Activated CD8-positive, alpha-beta memory T cell treated with anti-CD3 and anti-CD28 coated beads, Interleukin-2, amount 10 ng/mL, durations not matched to agents 7 days and 5 days (primary cell): ENCODE measurements at places on chromosomes 5 and 9.

- DNase-seq = no peak
- H3K4me3 ChIP-seq = no peak overlapping the region
- H3K4me1 ChIP-seq = no peaks in the 10 kb centered on the region
- H3K27me3 ChIP-seq = no peaks in the 10 kb centered on the region
Measured at GRCh38 chr9:107744873-107745272, 255.3 kb upstream of the KLF4 start.

GRCh38 chr9:120711841-120712538, 2.3 kb downstream of the MEGF9 start:
- no peaks in the 10 kb centered on the region for H3K27me3 ChIP-seq
- peak overlapping the region; percentile 55 for H3K27ac ChIP-seq
- no peak for DNase-seq
- peaks cover 36% of the 10 kb centered on the region for H3K4me1 ChIP-seq
- no peaks in the 10 kb centered on the region for H3K36me3 ChIP-seq
- peak overlapping the region; percentile 80 for H3K4me3 ChIP-seq

DNA sequence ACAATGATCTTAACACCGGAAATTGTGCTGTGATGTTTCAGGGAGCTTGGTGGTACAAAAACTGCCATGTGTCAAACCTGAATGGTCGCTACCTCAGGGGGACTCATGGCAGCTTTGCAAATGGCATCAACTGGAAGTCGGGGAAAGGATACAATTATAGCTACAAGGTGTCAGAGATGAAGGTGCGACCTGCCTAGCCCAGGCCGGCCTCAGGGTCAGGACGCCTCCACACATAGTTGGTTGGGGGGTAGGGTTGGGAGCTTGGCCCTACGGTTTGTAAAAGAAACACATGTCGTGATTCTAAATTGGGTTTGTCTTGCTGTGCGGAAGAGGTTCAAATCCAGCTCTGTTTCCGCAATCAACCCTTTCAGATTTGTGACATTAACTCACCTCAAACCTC, 6.6 kb downstream of the FCN2 start:
- no peak overlapping the region for H3K27ac ChIP-seq
- H3K27me3 ChIP-seq = peaks cover 2% of the 10 kb centered on the region
- no peaks in the 10 kb centered on the region for H3K36me3 ChIP-seq
- H3K4me1 ChIP-seq = no peaks in the 10 kb centered on the region

- DNase-seq = no peak
- H3K4me1 ChIP-seq = no peaks in the 10 kb centered on the region
- H3K27me3 ChIP-seq = no peaks in the 10 kb centered on the region
- H3K4me3 ChIP-seq = no peak overlapping the region
Measured at GRCh38 chr5:84249918-84250630, 134.6 kb downstream of the EDIL3 start.

DNA sequence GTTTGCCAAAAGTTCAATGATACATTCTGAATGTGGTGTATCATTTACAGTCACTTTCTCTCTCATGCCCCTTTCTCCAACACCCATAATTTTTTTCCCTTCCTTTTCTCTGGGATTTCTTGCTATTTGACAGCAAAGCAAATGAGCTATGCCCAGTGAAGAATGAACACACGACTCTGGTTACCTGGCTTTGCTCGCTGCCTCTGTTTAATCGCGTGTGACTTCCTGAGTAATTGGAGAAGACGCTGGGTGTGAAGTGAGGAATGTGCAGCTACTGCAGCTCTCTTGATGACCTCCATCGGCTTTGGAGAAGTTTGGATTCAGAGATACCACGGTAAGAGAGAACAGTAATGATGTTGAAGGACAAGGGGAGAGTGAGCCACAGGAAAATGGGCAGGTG, 651.8 kb downstream of the KIF4B start:
- DNase-seq = no peak
- no peaks in the 10 kb centered on the region for H3K4me1 ChIP-seq
- no peaks in the 10 kb centered on the region for H3K36me3 ChIP-seq
- no peak overlapping the region for H3K27ac ChIP-seq

DNA sequence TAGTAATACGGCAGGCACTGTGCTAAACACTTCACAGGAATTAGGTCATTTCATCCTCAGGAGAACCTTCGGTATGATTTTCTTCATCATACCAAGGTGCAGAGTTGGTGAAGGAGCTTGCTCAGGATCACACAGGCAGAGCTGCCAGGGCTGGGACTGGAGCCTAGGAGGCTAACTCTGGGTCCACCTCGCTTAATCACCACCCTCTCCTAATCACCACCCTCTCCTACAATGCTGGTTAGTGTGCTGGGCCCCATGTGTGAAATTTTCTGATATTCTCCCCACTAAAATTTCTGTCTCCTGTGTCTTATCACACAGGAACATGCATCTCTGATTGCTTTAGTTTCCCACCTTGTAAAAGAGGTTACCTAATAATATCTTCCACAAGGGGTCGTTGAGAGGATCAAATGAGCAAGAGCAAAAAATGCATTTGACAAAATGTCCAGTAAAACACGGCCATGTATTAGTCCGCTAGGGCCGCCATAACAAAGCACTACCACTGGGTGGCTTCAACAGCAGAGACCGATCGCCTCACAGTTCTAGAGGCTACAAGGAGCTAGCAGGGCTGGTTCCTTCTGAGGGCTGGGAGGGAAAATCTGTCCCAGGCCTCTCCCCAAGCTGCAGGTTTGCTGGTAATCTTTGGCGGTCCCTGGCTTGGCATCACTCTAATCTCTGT, 128.2 kb upstream of the NFIB start:
- no peaks in the 10 kb centered on the region for H3K27me3 ChIP-seq
- H3K36me3 ChIP-seq = no peaks in the 10 kb centered on the region
- DNase-seq = no peak
- no peaks in the 10 kb centered on the region for H3K4me1 ChIP-seq
- H3K27ac ChIP-seq = no peak overlapping the region

- no peaks in the 10 kb centered on the region for H3K27me3 ChIP-seq
- DNase-seq = no peak
- H3K36me3 ChIP-seq = no peaks in the 10 kb centered on the region
- no peak overlapping the region for H3K27ac ChIP-seq
Measured at GRCh38 chr5:64176301-64176700, 10.7 kb downstream of the RNF180 start.

GRCh38 chr5:1053391-1054017, 44.9 kb downstream of the NKD2 start:
- no peaks in the 10 kb centered on the region for H3K36me3 ChIP-seq
- DNase-seq = no peak
- no peaks in the 10 kb centered on the region for H3K27me3 ChIP-seq
- no peaks in the 10 kb centered on the region for H3K4me1 ChIP-seq
- no peak overlapping the region for H3K4me3 ChIP-seq
- no peak overlapping the region for H3K27ac ChIP-seq

DNA sequence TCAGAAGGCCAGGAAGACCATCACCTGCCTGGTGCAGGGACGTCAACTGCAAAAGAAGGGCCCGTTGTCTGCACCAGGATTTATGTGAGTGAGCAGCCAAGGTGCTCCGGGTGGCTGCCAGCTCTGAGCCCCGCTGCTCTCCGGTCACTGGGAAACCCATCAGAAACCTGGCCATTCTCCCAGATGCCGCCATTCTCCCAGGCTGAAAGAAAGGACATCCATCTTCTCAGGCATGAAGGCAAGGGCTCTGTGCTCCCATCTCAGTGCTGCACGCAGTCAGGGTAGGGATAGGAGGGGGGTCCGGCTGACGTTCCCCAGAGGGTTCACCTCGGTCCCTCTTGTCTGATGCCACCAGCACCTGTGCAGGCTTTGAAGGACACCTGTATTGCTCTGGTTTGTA, 158.4 kb downstream of the ERCC6L2 start:
- no peak for DNase-seq
- peaks cover 8% of the 10 kb centered on the region for H3K4me1 ChIP-seq
- peaks cover 15% of the 10 kb centered on the region for H3K36me3 ChIP-seq

DNA sequence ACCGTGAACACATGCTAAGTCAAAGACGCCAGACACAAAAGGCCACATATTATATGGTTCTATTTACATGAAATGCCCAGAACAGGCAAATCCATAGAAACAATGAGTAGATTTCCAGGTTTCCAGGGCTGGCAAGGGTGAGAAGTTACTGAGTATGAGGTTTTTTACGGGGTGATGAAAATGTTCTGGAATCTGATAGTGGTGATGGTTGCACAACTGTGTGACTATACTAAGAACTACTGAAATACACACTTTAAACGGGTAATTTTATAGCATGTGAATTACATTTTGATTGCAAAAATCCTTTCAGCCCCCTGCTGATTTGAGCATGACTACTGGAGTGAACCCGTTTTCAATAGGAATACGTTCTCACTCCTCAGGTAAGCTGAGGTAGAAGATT, 46.7 kb upstream of the TBC1D9B start:
- H3K27ac ChIP-seq = no peak overlapping the region
- no peaks in the 10 kb centered on the region for H3K27me3 ChIP-seq
- no peak overlapping the region for H3K4me3 ChIP-seq
- H3K36me3 ChIP-seq = no peaks in the 10 kb centered on the region
- no peaks in the 10 kb centered on the region for H3K4me1 ChIP-seq

GRCh38 chr9:73402081-73403028, 250.7 kb downstream of the ANXA1 start:
- no peak overlapping the region for H3K27ac ChIP-seq
- no peaks in the 10 kb centered on the region for H3K36me3 ChIP-seq
- no peak for DNase-seq
- H3K4me3 ChIP-seq = no peak overlapping the region
- no peaks in the 10 kb centered on the region for H3K27me3 ChIP-seq

- H3K27me3 ChIP-seq = peaks cover 71% of the 10 kb centered on the region
- no peaks in the 10 kb centered on the region for H3K36me3 ChIP-seq
- H3K4me1 ChIP-seq = peaks cover 4% of the 10 kb centered on the region
- peak; percentile 40 for DNase-seq
- no peak overlapping the region for H3K27ac ChIP-seq
Measured at GRCh38 chr5:132807163-132807838, 5.8 kb upstream of the SOWAHA start.

DNA sequence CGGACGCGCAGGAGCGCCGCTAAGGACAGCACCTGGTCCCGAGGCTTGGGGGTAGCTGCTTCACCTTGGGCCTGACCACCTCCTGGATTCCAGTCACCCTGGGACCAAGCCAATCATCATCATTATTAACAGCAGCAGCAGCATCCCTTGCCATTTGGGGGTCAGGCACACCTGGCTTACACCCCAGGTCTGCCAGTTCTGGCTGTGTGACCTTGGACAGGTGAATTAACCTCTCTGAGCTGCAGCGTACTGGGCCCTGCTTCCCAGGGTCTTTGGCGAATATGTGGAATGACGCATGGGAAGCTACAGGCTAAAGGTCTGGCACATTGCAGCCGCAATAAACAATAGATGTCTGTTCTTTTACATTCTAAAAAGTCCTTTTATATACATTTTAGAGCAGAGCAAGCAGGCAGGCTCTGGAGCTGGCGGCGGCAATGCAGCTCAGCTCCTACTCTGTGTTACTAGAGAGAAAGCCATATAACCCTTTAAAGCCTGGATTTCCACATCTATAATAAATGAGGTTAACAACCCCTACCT, 97.8 kb upstream of the CPLX2 start:
- H3K36me3 ChIP-seq = no peaks in the 10 kb centered on the region
- H3K27ac ChIP-seq = no peak overlapping the region
- H3K4me3 ChIP-seq = no peak overlapping the region
- no peaks in the 10 kb centered on the region for H3K4me1 ChIP-seq

GRCh38 chr5:56080375-56081052, 85.8 kb upstream of the IL6ST start:
- H3K27me3 ChIP-seq = peaks cover 16% of the 10 kb centered on the region
- DNase-seq = no peak
- peaks cover 32% of the 10 kb centered on the region for H3K4me1 ChIP-seq
- H3K4me3 ChIP-seq = no peak overlapping the region
- H3K36me3 ChIP-seq = peaks cover 6% of the 10 kb centered on the region
- H3K27ac ChIP-seq = peak overlapping the region; percentile 75

DNA sequence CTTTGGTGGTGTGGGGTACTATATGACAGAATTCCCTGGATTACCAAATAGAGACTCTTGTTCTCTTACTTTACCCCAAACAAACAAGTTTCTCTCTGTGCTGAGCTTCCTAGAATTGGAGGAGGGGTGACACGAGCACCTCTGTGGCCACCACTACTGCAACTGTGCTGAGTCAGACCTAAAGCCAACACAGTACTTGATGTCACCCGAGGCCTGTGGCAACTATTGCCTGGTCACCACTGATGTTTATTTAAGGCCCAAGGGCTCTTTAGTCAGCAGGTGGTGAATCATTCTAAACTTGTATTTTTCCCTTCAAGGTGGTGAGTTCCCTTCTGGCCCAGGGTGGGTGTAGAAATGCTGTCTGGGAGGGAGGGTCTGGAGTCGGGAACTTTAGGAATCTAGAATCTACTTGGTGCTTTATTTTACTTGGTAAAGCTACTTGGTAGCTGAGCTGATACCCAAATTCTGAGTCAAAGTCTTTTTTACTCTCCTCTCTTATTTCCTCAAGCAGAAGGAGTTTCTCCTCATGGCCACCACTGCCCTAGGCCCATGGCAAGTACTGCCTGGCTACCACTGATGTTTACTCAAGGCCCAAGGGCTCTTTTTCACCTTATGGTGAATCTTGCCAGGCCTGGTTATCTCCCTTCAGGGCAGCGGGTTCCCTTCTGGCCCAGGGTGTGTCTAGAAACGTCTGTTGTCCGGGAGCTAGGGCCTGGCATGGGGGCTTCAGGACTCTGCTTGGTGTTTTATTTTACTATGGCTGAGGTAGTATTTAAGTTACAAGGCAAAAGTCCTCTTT, 9.8 kb downstream of the LURAP1L start:
- H3K27me3 ChIP-seq = no peaks in the 10 kb centered on the region
- no peak overlapping the region for H3K4me3 ChIP-seq
- H3K36me3 ChIP-seq = no peaks in the 10 kb centered on the region
- no peak overlapping the region for H3K27ac ChIP-seq
- no peaks in the 10 kb centered on the region for H3K4me1 ChIP-seq

GRCh38 chr5:16568875-16569580, 47.8 kb downstream of the RETREG1 start:
- H3K4me1 ChIP-seq = peaks cover under 1% of the 10 kb centered on the region
- no peak overlapping the region for H3K27ac ChIP-seq
- no peak overlapping the region for H3K4me3 ChIP-seq
- peaks cover 4% of the 10 kb centered on the region for H3K36me3 ChIP-seq
- DNase-seq = no peak

DNA sequence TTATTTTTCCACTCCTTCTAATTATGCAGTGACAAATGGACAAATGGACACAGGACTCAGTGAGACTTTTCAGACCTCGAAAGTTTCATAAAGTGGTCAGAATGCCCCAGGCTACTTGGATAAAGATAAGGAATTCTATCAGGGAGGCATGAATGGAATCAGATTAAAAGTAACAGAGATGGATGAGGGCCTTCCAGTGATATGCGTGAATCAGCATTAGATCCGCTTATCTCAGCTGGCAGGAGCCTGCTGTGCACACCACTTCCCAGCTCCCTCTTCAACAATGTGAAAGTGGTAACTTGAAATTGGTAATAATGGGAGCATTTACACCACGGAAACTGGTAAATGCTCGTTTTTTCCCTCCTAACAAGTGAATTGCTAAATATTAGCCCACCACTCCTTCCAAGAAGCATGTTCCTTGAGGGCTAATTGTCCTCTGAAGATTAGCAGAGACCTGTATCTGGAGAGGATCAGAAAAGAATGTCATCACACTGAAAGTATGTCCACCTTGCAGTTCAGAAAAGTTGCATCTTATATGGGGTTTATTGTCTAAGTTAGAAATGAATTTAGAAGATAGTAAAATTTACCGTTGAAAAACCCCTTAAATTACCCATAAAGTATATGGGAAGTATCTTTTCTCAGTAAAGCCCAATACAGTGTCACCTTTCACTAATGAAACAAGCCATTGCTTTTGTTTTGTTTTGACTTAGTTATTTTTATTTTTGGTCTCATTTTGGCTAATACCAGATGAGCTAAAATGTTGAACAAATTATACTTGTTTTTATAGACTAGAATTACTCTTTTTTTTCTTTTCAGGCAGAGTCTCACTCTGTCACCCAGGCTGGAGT, 125.3 kb downstream of the DPYSL3 start:
- H3K4me1 ChIP-seq = no peaks in the 10 kb centered on the region
- H3K36me3 ChIP-seq = no peaks in the 10 kb centered on the region
- H3K27ac ChIP-seq = no peak overlapping the region
- H3K4me3 ChIP-seq = no peak overlapping the region
- no peak for DNase-seq
- H3K27me3 ChIP-seq = peaks cover 5% of the 10 kb centered on the region
